Cerebellum (tissue), 4 donors: ENCODE measurements at places on chromosomes 5 and 9.

DNA sequence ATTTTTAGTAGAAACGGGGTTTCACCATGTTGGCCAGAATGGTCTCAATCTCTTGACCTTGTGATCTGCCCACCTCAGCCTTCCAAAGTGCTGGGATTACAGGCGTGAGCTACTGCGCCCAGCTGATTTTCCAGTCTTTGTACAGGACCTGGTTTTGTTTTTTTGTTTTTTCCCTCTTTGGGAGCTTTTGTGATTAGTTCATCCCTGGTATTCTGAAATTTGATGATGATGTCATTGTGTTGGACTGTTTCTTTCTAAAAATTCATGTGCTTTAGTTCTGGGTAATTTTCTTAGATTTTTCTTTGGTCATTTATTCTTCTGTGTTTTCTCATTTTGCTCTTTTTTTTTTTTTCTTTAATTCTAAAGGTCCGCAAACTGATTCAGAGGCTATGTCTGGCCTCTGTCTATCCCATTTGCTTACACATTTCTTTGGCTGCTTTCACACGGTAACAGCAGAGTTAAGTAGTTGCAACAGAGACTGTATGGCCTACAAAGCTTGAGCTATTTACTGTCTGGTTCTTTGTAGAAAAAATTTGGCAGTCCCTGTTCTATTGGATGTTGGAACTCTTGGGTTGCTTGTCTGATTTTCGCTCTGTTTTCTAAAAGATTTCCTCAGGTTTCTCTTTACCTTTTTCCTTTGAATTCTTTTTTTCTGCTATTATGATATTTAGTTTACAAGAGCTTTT, 24.8 kb downstream of the STX17 start:
- no peak for DNase-seq

- no peak for DNase-seq
Measured at GRCh38 chr9:127863191-127863621, 8.7 kb upstream of the ENG start.

DNA sequence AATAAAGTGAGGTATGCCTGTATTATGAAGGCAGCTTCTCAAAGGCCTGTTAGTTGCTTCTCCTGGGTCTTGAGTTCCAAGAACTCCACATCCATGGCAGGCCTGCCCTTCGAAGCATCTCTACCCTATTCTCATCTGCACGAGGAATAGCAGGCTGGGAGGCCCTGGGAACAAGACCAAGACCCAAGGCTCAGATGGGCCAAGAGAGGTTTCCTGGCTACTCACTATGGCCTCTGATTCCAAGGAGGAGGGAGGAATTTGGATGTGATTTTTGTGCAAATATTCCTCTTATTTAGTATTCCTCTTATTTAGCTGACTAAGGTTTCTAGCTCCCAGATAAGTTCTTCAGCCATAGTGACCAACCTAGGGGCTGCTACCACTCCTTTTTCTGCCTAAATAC, 151.3 kb downstream of the SAXO1 start:
- no peak for DNase-seq

DNA sequence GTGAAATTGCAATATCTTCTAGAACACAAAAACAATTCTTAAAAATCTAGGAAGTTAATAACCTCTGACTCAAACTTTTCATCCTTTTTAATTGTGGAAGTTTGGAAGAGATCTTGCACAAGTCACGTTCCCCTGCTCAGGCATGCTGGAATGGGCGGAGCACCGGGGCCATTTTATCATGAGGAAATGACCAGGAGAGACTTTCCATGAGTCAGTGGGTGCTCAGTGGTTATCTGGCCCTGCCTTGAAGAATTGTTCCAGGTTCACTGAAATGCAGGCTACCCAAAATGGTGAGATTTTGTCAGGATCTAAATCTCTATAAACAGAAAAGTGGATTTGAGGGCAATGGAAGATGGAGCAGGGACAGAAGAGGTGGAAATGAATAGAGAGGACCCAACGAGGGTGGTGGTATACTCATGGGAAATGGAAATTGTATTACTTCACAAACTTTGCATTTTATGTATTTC, 61.2 kb downstream of the FYB1 start:
- no peak for DNase-seq

DNA sequence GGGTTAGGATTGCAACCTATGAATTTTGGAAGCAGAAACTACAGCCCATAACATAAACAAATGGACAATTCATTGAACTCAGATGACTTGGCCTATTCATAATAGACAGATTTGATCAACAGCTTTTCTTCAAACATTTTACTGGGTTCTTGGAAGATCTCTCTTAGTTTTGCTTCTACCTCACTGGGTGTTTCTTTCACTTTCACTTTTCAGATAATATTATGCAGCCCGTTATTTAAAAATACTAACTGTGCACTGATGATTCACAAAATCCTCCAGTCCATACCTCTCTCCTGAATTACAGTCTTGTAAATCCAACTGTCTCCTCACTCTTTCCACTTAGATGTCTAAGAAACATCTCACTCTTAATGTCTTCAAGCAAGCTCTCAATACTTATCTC, 183.5 kb upstream of the IRX1 start:
- no peak for DNase-seq

- DNase-seq = no peak
Measured at GRCh38 chr5:118009741-118010297, 978.5 kb downstream of the DTWD2 start.

DNA sequence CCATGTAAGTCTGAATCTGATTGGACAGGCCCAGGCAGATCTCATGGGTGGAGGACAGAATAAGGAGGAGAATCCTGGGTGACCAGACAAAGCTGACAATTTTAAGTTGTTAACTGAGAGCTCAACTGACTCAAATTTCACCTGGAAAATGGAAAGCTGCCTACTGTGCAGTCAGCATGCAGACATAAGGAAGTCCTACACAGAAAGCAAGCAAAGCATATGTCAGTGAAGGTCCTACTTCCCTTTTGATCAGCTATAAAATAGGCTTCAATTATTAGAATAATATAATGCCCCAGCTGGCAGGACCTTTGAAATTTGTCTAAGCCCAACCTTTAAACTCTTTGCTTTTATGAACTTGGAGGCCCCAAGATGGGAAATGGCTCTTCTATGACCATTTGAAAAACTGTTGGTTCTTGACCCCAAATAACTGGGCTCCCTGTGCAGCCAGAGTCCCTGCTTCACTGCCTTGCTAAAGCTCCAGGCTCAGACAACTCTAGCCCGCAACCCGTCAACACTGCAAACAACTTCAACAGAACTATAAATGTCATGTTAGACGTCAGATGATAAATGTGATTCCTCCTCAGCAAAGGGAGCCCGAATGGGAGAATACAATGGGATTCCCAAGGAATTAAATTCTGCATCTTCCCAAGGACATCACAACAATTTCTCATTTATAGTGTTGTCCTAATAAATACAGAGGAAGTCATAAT, 118.9 kb upstream of the ADRA1B start:
- no peak for DNase-seq

DNA sequence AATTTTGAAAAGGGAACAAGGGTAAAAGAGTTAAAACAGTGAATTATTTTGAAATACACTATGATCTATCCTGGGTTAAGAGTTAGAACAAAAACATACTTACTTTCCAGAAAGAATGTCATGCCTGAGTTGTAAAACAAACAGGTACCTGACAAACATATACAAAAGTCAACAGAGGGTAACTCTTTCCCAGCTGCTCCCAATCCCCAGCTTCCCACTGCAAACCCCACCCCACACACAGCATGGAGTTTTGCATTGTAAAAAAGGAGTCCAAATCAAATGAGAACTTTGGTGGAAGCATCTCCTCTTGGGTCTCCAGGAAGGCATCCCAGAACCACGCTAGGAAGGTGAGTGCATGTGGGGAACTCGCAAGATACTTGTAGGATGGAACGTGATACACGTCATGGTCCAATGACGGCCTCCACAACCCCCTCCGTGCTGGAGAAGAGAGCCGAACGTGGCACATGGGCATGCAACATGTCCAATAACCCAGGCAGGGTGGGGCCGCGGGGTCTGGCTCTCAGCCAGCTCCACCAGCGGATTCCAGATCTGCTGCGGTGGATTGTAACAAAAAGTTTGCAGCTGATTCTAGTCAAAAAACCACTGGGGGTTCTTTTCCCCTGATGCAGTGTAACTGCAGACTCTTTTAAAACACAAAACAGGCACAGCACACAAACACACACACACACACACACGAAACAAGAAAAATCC, 55.8 kb downstream of the EPB41L4B start:
- no peak for DNase-seq

- no peak for DNase-seq
Measured at GRCh38 chr5:37847978-37848425, 8.2 kb upstream of the GDNF start.

DNA sequence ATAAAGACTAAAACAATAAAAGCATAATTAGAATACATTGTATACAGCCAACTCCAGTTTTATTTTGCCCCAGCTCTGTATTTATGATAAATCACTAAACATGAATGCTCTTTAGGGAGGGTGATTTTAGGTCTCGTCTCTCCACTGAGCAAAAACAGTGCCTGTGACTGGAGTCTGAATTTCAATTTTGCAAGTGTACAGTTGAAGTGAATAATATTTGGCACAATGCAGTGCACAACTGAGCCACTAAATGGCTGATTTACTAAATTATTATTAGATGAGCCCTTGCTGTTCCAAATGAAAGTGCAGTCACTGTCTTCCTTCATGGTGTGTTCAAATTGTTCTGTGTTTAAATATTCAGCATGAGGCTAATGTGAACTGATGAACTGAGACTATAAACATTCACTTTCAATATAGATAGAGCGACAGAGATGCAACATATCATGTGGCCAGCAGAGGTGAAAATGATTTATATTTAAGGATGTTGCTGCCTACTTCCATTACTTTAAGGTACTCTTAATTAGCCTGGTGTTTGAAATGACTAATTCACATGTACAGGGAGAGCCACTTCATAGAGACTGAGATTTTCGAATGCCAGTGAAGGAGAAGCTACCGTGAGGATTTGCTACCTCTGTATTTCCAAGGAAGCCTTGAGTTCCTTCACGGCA, 375.1 kb downstream of the EBF1 start:
- no peak for DNase-seq

- no peak for DNase-seq
Measured at GRCh38 chr5:150637245-150638052, 3.0 kb upstream of the SYNPO start.
